GM06990 (cell line): ENCODE measurements at places on chromosomes 3 and 15.

DNA sequence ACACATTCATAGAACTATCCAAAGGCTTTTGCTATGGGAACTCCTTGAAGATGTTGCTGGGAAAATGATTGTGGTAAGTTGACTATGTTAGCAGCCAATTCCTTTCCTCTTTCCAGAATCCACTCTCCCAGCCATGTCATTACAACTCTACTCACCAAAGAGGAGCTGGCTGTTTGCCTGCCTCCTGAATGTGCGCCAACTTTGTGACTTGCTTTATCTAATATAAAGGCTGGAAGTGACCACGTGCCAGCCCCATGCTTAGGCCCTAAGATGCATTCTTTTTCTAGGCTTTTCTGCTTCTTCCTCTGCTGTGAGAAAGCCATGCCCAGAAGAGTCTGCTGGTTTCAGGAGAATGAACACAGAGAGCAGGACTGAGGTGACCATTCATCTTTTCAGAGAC, 182.2 kb downstream of the GABRB3 start:
- DNase-seq: no peak

- DNase-seq: no peak
Observed at GRCh38 chr3:42541079-42541478, 38.6 kb downstream of the VIPR1 start.

- no peak for DNase-seq
Observed at GRCh38 chr3:38362825-38363224, 16.2 kb downstream of the XYLB start.

DNA sequence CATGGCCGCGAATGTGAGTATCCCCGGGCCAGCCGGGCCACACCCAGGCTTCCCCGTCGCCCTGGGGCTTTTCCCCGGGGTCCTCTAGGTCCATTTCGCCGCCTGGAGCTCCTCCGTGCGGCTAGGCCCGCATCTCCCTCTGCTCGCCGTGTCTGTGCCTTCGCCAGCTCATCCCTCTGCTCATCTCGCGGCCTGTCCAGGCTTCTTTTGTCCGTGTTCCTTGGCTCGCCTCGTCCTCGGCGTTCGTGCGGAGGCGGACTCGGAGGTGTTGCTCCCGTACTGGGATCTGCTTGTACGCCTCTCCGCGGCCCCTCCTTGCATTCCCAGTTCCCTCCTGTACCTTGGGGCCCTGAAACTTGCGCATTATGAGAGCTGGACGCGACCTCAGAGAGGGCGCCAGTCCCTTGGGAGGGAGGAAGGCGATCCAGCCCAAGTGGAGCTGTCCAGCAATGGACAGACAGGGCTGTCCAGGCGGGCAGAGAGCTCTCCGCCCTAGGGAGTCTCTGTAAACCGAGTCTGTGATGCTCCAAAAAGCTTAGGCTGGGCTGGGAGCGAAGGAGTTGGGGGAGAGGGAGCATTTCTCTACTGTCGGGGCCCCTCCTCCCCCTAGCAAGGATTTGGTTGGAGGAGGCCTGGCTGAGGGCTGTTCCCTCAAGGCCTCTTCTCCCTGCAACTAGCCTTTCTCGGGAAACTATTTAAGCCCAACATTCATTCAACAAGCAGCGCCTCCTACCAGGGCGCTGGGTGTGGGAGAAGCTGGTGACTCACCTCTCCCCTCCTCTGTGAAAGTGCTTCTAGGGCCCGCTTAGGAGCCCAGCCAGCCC, 553 bp downstream of the TMEM43 start:
- no peak for DNase-seq

- DNase-seq: no peak
Observed at GRCh38 chr3:45103753-45104714, 42.1 kb downstream of the CDCP1 start.

- peak; percentile 56 for DNase-seq
Observed at GRCh38 chr15:48940508-48940907, 23.2 kb downstream of the SHC4 start.

- no peak for DNase-seq
Observed at GRCh38 chr3:16810593-16811367, 74.0 kb upstream of the PLCL2 start.

- no peak for DNase-seq
Observed at GRCh38 chr3:128804811-128805155, 74.6 kb upstream of the ACAD9 start.

GRCh38 chr3:127730171-127730570, 57.4 kb downstream of the ABTB1 start:
- no peak for DNase-seq

DNA sequence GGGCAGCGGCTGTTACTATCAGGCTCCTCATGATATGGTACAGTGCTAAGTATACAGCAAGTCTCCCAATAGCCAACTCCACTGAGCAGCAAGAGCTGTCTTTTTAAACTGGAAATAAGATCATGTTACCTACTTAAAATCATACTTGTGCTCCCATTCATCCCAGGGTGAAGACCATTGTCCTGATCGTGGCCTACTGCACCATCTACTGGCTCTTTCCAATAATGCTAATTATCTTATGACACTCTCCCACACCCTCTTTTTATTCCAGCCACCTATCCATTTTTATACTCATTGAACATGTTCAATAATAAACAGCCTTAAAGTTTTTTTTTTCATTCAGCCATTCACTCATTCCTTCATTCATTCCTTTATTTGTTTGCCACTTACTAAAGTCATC, 117.7 kb downstream of the GBE1 start:
- no peak for DNase-seq

DNA sequence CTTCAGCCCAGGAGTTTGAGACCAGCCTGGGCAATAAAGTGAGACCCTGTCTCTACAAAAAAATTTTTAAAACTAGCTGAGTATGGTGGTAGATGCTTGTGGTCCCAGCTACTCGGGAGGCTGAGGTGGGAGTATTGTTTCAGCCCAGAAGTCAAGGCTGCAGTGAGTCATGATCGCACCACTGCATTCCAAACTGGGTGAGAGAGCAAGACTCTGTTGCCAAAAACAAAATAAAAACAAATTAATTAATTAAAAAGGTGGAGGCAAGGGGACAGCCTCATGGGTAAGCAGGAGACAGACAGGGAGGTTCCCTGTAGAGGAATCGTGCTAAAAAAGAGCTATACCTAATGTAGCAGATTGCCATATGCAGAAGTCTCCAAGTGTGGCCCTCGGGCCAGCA, 12.6 kb downstream of the HAPLN3 start:
- DNase-seq: no peak

DNA sequence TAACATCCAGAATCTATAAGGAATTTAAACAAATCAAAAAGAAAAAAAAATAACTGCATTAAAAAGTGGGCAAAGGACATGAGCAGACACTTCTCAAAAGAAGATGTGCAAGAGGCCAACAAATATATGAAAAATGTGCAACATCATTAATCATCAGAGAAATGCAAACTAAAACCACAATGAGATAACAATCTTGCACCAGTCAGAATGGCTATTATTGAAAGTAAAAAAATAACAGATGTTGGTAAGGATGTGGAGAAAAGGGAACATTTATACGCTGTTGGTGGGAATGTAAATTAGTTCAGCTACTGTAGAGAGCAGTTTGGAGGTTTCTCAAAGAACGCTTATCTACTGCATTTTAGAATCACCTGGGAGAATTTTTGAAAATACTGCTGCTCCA, 186.1 kb downstream of the OTOL1 start:
- no peak for DNase-seq

DNA sequence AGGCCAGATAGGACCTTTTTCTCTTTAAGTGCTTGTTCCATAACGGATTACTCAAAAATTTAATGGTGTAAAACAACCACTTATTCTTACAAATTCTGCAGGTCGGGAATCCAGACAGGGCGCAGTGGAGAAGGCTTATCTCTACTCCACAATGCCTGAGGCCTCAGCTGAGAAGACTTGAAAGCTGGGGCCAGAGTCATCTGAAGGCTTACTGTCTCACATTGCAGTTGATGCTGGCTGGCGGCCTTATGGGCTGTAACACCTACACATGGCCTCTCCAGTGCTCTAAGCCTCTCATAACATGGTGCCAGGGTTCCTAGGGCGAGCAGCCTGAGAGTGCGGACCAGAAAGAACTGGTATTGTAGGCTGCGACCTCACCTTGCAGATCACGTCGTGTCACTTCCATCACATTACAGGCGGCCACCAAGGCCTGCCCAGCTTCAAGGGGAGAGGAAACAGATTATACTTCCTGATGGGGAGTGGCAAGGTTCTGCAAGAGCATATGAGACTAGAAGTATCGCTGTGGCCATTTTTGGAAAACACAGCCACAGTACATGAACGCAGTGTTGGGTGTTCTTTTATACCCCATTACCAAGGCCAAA, 32.4 kb downstream of the CMTM7 start:
- DNase-seq: no peak

- DNase-seq: no peak
Observed at GRCh38 chr3:87797872-87798566, 260.8 kb downstream of the CGGBP1 start.

- no peak for DNase-seq
Observed at GRCh38 chr15:62360332-62361097, 195.4 kb upstream of the C2CD4B start.

- DNase-seq: no peak
Observed at GRCh38 chr3:132404276-132404675, 13.0 kb upstream of the DNAJC13 start.

- DNase-seq: no peak
Observed at GRCh38 chr3:26560081-26560480, 62.5 kb upstream of the LRRC3B start.

GRCh38 chr3:8458238-8458661, 43.4 kb upstream of the LMCD1 start:
- DNase-seq: no peak

- no peak for DNase-seq
Observed at GRCh38 chr3:44952689-44953088, 23.3 kb downstream of the ZDHHC3 start.

GRCh38 chr15:33132233-33132580, 62.3 kb downstream of the FMN1 start:
- no peak for DNase-seq

GRCh38 chr3:117809186-117810081, 1099.9 kb downstream of the TUSC7 start:
- DNase-seq: no peak

DNA sequence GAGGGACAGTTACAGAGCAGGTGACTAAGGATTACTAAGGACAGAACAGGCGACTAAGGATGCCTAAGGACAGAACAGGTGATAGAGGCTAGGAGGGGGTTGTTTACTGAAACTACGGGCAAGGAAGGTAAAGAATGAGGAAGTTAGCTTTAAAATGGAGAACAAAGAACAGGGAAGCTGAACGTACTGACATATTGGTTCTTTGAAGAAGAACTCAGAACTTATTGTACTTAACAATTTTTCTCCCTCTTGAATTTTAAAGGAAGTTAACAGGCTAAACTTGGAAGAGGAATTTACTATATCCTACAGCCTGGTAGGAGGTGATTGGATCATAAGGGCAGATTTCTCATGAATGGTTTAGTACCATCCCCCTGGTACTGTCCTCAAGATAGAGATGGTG, 290.2 kb downstream of the SHQ1 start:
- no peak for DNase-seq

GRCh38 chr3:144477593-144477992, 506.0 kb downstream of the DIPK2A start:
- DNase-seq: no peak

- DNase-seq: no peak
Observed at GRCh38 chr3:152672320-152672649, 162.6 kb upstream of the P2RY1 start.

- DNase-seq: no peak
Observed at GRCh38 chr3:184842433-184842832, 30.5 kb downstream of the VPS8 start.

GRCh38 chr3:10286596-10287295, 6.0 kb downstream of the GHRL start:
- no peak for DNase-seq

DNA sequence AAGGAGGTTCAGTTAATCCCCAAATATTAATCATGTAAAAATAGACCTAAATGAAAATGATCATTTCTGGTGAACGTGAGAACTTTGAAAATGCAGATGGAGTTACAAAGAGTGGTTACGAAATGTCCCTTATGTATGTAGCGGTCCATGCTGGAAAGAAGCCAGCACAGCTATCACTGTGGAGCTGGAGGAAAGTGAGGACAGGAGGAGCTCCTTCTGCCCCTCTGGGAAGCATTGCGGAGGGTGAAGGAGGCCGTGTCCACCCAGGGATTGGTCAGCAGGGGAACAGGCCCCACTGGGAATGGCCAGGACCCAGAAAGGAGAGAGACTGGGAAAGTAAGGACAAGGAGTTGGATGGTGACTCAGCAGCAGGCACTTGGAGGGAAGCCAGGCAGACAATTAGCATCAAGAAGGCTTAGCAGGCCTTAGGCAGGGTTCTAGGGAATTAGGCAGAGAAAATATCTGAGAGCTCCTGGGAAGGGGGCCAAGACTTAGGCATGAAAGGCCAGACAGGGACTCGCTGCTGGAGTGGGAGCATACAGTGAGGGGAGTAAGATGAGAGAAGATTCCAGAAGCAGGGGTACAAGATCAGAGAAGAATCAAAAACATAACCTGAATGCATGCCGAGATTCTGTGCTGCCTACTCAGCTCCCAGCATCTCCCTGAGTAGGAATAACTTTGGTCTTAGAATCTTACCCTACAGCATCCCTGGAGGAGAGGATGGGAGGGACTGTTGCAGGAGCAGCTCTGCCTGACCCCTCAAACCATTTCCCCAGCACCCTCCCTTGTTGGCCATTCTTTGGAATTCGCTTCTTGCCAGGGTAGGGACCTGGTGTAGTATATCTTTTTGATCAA, 171.0 kb upstream of the UMPS start:
- no peak for DNase-seq

GRCh38 chr3:124832782-124833709, 54.1 kb downstream of the ITGB5 start:
- DNase-seq: no peak

DNA sequence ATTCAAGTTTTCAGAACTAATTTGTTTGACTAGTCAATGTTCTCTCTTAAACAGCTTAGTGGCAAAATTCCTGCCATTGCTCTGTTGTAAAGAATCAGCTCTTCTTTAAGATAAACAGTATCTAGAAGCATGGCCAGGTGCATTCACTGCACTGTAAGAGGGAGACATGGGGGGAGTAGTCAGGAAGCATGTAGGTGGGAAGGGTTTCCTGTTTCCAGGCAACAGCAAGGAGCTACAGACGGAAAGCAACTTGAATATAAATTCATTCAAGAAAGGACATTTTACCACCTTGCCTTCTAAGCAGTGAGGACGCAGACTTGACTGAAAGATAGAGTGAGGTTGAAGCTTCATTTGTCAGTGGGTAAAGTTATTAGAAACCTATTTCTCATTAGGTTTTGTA, 55.3 kb downstream of the BBX start:
- DNase-seq: no peak
